ENCODE measurements at places on chromosomes 12 and 14.

- no peak for DNase-seq
Observed at GRCh38 chr12:108702595-108703320, 28.6 kb downstream of the CORO1C start.

DNA sequence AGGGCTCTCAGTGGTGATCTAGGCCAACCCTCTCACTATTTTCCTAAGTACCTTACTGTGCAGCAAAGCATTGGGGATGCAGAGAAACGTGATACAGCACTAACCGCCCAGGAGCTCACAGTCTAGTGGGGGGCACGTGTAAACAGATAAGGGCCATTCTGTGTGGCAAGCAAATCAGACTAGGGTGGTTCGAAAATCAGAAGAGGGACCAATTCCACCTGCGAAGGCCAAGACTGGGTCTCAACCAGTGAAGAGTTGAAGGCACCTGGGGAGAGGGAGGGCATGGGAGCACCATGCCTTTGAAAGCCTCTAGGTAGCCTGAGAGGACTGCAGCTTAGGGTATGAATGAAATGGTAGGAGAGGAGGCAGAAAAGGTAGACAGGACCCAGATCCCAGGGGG lies 2.2 kb downstream of the PITPNM2 start:
- no peak for DNase-seq

DNA sequence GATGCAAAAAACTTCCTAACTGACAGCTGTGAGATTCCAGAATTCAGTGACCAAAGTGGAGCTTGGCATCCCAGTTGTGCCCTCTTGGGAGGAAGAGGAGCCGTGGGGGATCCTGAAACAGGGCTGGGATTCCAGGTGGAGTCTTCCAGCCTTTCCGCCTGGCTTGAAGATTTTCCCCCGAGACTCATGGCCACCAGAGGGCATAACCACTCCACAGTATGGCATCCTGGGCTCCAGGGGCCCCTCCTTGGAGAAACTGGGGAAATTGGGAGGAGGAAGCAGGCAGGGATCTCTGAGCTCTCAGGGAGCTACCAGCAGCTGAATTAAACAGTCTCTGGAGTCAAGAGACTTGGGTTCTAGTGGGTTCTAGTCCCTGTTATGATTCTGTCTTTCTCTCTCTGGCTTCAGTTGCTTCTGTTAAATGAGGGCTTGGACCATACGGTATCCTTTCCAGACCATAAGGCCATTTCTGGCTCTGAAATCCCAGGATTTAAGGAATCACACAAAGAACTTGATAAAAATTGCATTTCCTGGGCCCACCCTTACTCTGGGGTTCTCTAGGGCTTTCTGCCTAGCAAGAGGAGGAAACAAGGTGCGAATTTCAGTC lies 2.6 kb upstream of the TAMALIN start:
- DNase-seq, result no peak

GRCh38 chr12:108560321-108560721 lies 652 bp downstream of the SART3 start:
- no peak for DNase-seq

DNA sequence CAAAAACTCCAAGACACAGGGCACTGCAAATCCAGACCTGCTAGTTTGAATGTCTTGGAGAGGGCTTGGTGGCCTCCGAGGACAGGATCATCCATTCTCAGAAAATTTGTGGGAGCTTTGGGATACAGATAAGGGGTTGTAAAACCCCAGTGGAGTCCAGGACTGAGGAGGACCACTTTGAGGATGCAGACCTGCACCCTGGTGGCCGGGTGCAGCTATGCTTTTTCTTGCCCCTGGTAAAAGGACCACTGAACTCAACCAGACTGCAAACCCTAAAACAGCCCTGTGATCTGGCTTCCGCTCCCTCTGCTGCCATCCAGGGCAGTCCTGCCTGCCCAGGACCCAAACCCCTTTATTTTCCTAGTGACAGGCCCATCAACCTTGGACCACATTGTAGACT lies 169.5 kb upstream of the DAAM1 start:
- no peak for DNase-seq

DNA sequence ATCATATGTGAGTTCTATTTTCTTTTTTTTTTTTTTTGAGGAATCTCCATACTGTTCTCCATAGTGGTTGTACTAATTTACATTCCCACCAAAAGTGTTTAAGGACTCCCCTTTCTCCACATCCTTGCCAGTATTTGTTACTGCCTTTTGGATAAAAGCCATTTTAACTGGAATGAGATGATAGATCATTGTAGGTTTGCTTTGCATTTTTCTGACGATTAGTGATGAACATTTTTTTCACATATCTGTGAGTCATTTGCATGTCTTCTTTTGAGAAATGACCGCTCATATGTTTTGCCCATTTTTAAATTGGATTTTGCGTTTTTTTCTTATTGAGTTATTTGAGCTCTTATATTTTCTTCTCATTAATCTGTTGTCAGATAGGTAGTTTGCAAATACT lies 394.8 kb downstream of the LRFN5 start:
- no peak for DNase-seq
